ENCODE measurements at places on chromosomes 5 and 9.

GRCh38 chr5:66277981-66278380, 133.9 kb downstream of the SREK1 start:
- DNase-seq = no peak

GRCh38 chr9:128383007-128383753, 12.0 kb downstream of the URM1 start:
- DNase-seq = no peak

- no peak for DNase-seq
Measured at GRCh38 chr5:178281331-178281730, 48.7 kb upstream of the PHYKPL start.

DNA sequence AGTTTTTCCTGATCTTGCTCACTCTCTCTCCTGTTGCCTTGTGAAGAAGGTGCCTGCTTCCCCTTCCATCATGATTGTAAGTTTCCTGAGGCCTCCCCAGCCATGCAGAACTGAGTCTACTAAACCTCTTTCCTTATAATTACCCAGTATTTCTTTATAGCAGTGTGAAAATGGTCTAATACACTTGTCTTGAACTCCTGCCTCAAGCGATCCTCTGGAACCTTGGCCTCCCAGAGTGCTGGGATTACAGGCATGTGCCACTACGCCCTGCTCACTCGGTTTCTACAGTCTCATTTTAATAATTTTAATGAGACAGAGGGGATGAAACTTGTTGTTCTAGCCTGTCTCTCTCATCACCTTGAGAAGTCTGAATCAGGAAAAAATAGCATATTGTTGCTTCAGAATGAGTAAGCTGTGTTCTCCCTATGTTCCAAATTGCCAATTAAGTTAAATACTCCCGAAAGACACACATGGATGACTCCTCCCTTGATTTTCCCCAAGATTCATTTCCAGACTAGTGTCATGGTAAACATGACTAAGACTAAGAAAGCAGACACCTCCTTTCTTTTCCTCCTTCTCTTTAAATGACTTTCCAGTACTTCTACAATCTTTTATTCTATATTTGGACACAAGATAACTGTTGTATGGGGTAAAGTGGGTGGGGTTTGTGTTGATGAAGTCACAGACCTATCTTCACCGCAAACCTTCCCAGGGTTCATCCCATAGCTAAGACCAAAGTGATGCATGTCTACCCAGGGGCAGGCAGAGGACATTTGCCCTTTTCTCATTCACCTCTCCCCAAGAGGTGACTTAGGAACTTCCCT, 7.8 kb upstream of the DNAJC18 start:
- DNase-seq = peak; percentile 62

DNA sequence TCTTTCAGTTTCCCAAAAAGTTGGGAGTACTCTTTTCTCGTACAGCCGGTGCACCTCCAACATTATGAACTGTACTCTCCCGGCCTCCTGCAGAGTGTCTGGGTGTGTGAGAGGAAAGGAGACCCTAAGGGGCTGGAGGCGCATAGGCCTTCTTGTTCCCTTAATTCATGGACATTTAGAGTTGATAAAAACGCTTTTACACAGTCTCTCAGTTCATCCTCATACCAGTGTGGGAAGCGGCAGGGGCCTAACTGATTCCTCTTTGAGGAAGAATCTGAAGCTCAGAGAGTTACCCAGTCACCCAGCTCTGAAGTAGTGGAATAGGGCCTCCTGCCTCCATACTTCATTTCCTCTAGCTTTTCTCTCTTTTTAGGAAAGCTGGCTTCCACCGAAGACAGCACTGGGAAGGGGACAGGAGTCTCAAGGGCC, 3.3 kb downstream of the MCIDAS start:
- DNase-seq = no peak

- no peak for DNase-seq
Measured at GRCh38 chr9:91825866-91826265, 124.2 kb downstream of the ROR2 start.

DNA sequence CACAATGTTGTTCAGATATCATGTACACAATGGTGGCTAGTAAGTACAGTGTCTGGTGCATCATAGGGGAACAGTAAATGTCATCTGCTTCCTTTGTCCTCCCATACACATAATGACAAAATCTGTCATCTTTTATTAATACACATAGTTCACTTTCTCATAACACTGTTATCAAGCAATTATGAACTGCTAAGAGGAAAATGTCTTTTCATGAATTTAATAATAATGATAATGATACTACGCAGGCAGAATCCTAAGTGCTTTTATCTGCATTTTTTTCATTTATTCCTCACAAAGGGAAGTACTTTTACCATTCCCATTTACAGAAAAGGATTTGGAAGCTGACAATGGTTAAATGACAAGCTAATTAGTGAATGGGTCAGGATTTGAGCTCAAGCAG, 35.7 kb downstream of the DPYSL3 start:
- no peak for DNase-seq

DNA sequence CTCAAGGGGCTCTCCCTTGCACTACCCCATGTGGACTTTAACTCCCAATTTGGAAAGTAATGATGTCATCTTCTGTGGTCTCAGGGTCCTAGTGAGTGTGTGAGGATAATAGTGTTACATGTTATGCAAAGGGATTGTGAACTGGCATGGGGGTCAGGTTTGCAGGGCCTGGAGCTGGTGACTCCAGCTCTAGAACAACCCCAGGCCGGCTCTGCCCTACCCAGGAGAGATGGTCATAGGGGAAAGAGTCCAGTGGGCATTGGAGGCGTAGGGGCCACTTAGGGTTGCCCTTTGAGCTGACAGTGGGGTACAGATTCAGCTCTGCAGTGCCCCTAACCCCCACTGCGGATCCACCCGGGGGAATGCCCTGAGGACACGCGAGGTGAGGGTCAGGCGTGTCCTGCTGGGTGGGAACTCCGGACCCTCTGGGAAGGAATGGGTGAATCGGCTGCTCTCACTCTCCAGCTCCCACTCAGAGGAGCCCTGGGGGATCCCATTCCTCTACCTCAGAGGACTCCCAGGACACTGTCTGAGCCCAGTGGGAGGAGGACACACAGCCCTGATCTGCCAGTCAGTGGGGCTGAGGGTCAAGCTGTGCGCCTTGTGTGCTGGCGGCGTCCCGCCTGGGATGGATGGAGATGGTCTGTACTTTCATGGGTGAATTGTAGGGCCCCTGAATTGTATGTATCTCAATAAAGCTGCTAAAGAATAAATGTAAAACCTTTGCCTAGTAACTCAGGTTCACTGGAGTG, 2.5 kb upstream of the NKD2 start:
- DNase-seq = peak; percentile 1

DNA sequence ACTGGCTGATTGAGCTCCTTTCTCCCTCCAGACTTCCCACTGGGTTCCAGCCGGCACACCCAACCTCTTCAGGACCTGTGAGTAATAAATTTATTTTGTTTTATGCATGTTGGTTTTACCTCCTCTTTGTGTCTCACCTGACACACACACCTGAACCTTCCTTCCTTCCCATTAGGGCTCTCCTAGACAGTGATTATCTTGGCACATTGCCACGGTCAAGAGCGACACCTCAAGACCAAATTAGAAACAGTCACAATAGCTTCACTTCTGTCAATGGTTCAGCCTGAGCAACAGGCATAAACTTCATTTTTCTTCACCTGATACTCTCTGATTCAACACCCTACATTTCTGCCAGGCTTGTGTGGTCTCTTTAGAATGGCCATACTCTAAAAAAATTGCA, 296.3 kb upstream of the SMARCA2 start:
- no peak for DNase-seq

GRCh38 chr5:61701877-61702602, 370.0 kb downstream of the ZSWIM6 start:
- no peak for DNase-seq

GRCh38 chr9:93575796-93576257, 557 bp upstream of the PHF2 start:
- peak; percentile 77 for DNase-seq

DNA sequence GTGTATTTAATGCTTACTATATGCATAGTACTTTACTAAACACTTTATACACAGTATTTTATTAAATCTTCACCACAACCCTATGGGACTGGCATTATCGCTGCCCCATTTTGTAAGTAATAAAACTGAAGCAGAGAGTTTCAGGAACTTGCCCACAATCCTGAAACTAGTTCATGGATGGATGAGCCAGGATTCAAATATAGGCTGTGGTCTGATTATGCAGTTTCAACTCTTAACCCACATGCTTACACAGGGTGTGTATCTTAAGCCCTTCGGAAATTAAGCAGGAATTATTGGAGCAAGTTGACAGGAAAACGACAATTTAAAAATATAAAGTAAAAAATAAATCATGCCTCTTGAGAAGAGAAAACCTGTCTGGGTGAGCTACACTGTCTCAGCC, 109.0 kb downstream of the ATP10B start:
- no peak for DNase-seq

DNA sequence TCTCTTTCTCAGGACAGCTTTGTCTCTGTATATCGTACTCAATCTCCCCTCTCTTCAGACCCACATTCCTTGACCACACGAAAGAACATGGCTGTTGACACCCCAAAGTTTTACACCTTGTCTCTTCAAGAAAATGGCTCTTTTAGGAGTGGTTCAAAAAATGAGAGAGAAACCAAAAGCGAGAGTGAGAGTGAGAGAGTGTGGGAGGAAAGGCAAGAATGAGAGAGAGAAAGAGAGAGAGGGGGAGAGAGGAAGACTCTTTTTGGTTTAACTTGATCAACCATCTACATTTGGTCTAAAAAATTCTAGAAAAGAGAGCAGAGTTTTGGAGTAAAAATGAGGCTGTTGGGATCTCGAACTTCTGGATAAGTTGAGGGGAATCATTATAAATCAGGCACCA, 581.8 kb upstream of the WWC1 start:
- DNase-seq = no peak

DNA sequence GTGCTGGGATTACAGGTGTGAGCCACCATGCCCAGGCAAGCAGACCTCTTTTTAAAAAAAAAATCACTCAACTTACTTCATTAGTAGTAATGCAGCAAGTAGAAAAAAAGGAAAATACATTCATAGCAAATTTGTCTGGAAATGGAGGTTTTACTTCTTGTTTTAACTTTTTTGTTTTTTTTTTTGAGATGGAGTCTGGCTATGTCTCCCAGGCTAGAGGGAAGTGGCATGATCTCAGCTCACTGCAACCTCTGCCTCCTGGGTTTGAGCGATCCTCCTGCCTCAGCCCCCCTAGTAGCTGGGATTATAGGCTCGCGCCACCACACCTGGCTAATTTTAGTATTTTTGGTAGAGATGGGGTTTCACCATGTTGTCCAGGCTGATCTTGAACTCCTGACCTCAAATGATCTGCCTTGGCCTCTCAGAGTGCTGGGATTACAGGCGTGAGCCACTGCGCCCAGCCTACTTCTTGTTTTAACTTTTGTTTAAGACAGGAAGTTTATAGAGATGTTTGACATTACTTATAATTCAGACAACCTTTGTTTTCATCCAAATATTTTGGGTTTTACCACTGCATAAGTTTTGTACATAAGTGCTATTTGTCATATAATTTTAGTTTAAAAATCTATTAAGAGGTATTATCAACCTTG, 26.5 kb downstream of the UBE2R2 start:
- DNase-seq = no peak

DNA sequence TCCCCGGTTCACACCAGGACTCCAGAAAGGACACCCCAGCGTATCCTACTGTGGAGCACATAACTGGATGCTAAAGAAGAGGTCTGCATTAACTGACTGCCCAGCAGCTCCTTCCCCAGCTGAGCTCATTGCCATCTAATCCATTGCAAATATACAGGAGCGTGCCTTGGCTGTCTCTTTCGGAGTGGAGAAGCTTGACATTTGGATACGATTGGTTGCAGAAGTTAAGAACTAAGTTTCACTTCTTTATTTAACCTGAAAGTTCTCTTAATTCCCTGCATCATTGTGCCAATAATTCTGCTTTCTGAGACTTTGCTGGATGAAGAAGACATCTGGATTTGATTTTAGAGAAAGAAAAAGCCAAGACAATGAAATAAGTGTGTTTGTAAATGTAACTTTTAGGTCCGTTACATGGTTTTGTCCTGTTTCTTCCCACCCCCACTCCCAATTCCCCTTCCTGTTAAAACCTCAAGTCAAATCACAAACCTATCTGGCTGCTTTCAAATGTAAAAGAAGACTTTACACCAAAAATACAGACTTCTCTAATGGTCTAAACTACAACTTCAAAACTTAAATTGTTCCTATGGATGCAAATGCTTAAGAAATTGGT, 33.9 kb downstream of the TAS2R1 start:
- DNase-seq = no peak

- no peak for DNase-seq
Measured at GRCh38 chr9:112535301-112535700, 48.7 kb downstream of the KIAA1958 start.

DNA sequence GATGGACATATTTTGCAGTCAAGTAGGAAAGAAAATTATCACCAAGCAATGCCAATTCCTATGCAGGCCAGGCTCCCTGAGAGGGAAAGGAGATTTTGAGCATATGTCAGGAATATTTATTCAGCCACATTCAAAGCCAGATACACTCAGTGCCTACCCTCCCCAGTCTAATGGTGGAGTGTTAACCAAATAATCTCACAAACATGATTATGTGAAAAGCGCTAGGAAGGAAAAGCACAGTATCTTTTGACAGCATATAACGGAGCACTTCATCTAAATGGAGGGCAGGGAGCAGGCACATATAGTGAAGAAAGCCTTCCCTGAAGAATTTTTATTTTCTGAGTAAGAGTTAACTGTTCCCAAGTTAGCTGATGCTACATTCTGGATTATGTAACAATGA, 80.3 kb upstream of the SLC30A5 start:
- no peak for DNase-seq

DNA sequence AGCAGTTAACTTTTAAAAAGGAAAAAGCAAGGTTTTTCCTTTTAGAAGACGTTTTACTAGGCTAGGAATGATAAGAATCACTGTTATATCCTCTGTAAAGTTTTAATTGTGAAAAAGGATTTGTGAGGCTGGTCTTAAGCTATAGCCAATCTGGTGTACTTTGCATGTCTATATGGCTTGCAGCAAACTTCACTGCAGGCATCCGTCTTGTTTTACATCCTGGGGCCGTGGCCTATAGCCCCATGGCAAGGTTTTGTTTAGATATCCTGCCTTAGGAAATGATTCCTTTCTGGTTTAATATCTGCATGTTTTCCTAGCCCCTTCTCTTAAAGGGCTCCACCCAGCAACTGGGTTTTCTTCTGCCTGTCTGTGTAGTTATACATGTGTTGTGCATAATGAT, 272.8 kb downstream of the ICE1 start:
- DNase-seq = no peak

GRCh38 chr5:864492-865167, 13.8 kb upstream of the ZDHHC11 start:
- no peak for DNase-seq
